Fibroblast of upper back skin (primary cell): ENCODE measurements at places on chromosomes 5 and 9.

- peak; percentile 64 for DNase-seq
Observed at GRCh38 chr9:126228781-126229444, 97.7 kb upstream of the MVB12B start.

- peak; percentile 66 for DNase-seq
Observed at GRCh38 chr5:169160405-169160901, 140.5 kb downstream of the SLIT3 start.

GRCh38 chr5:159581502-159582249, 251.4 kb upstream of the IL12B start:
- peak; percentile 85 for DNase-seq

- no peak for DNase-seq
Observed at GRCh38 chr5:89208392-89208791, 325.4 kb upstream of the MEF2C start.

DNA sequence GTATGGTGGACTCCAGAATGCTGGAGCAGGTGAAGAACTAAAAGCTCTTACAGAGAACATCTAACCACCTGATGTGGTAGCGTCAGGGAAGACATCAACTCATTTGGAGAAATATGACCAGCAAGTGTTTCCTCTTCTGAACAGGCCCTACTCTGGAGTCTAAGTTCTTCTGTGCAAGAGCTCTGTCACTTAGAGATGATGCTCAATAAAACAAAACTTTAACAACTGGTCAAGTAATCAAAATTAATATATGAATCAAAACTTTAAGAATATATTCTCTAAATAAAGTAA, 85.8 kb downstream of the CYFIP2 start:
- no peak for DNase-seq

- peak; percentile 89 for DNase-seq
Observed at GRCh38 chr9:37290940-37291485, 131.5 kb upstream of the GRHPR start.

GRCh38 chr9:97412626-97413385, 910 bp downstream of the TDRD7 start:
- DNase-seq, result no peak
